ENCODE measurements at places on chromosomes 2 and 18.

- DNase-seq, result no peak
Measured at GRCh38 chr2:60936757-60937156, 55.4 kb downstream of the REL start.

- DNase-seq, result no peak
Measured at GRCh38 chr2:39068299-39069135, 52.3 kb downstream of the SOS1 start.

GRCh38 chr2:100909534-100910081 is 89.7 kb downstream of the NPAS2 start:
- no peak for DNase-seq

DNA sequence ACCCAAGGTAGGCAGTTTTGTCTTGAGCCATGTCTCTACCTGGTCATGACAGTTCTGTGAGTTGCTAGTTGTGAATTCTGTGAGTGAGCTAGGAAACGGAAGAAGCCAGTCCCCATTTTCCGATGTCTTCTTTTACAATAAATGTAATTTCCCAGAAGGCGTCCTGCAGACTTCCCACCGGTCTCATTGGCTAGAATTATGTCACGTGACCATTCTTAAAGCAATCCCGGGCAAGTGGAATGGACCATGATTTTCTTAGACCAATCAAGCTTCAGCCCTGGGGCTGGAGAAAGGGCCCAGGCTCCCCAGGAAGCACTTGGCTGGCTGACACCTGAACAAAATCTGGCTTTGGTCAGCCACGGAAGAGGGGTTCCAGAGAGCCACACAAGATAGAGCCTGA is 10.6 kb downstream of the TMEM178A start:
- no peak for DNase-seq

DNA sequence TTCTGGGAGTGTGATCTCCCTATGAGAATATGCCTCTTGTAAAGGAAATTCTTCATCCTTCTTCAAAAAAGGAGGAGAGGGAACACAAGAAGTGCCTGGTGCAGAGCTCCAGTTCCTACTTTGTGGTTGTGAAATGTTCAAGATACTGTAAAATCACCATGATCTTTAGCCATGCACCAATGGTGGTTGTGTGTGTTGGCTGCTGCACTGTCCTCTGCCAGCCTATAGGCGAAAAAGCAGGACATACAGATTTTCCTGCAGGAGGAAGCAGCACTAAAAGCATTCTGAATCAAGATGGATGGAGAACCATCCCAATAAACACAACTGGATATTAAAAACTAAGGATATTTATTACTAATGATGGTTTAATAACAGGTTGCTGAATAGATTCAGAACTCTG is 6.2 kb upstream of the KLHL14 start:
- DNase-seq, result no peak

DNA sequence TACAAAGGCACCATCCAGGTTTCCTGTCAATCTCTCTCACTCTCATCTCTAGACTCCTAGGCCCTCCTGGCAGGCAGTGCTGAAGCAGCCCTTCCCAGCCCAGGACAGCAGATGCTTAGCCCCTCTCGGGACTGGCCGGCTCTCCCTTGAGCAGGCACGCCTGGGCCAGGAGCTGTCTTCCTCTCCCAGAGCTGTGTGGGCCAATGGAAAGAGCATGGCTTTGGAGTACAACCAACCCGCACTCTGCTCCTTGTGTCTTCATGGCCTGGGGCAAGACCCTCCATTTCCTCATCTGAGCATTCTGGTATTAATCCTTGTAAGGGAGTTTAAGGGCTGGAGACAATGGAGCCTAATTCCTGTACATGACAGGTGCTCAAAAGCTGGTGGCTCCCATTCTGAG is 97.2 kb downstream of the CAPN13 start:
- no peak for DNase-seq

- DNase-seq, result no peak
Measured at GRCh38 chr18:61896757-61897156, 4.0 kb upstream of the RNF152 start.

Measured in NCI-H1417 (cell line).